ENCODE measurements at places on chromosomes 3 and 15.

DNA sequence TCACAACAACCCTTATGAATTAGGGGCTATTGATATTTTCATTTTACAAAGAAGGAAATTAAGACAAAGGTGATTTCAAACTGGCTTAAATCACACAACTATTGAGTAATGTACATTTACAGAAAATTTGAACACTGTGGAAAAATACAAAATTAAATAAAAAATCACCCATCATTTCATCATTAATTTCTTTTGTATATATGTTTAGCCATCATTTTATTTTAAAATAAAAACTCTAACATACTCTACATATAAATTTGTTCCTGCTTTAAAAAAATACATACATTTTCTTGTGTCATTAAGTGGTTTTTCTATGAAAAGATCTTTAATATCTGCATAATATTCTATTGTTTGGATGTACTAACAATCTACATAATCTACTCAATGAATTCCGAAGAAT, 20.2 kb downstream of the CLDN11 start:
- DNase-seq, result no peak

GRCh38 chr15:60529332-60529731, 50.4 kb upstream of the ICE2 start:
- DNase-seq, result no peak

DNA sequence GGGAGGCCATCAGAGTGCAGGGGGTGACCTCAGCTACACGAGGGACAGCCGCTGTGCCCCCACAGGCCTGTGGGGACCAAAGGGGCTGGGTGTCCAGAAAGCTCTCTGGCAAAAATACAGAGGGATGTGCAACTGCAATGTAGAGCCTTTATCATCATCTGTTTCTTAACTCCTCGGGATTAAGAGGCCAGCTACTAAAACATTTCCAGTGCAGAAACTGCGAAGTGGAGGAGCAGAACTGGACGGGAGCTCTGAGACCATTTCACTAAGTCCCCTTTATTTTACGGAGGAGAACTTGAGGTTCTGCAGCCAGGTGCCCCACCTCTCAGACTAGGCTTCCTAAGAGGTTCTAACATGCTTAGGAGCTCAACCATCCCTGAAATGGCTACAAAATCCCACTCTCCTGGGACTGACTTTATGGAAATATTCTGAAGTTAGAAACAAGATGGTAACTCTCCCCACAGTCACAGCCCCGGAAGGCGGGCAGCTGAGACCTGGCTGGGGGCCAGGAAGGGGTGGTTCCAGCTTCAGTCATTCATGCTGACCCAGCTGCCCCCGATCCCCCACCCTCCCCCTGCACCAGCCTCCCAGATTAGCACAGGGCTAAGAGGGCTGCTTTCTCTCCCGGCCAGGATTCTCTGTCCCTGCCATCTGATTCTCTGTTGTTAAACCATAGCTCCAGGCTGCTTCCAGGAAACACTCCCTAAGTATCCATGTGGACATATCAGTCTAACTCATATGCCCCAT, 40.3 kb downstream of the UMPS start:
- DNase-seq, result no peak

DNA sequence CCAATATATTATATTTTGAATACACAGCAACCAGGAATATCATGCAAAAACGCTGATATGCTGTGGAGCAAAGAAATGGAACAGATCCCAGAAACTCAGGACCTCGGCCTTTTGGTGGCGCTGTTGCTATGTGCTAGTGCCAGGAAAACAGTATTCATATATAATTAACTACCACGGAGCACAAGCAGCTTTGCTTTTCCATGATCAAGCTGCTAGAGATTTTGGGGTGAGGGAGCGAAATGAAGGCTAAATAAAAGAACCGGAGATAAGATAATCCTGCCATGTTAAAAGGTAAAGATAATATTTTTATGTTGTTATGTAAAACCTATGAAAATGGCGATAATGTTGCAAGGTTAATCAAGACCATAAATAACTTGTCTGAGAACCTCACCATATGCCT, 157.7 kb upstream of the FAM3D start:
- DNase-seq, result peak; percentile 54

GRCh38 chr3:77370413-77370812, 330.5 kb downstream of the ROBO2 start:
- DNase-seq, result peak; percentile 67

DNA sequence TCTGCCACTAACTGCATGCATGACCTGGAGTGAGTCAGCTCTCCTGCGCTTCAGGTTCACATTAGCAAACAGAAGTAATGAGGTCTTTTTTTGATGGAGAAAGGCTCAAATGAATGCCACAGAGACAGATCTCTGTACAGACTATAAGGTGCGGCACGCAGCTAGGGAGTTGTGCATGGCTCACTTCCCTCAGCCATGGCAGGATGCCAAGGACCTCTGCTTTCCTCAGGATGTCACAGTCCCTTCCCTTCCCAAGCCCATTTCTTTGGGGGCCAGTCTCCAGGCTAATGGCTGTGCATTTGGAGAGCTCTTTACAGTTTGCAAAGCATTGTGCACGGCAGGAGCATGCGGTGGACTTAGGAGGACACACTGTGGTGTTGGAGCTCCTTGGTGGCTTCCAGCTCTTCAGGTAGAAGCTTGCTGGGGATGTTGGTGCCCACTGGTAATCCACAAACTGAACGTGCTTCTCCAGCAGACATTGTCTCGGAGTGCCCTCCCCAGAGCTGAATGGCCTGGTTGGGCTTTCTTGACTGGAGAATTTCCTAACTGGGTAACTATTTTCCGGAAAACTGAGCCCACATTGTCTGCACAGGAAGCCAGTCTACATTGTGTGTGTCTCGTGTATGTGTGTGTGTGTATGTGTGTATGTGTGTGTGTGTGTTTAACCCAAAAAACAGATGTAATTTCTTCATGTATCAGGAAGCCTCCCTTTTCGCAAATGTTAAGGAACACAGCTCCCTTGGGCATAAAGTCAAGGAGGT, 172.5 kb upstream of the TLE3 start:
- DNase-seq, result no peak

DNA sequence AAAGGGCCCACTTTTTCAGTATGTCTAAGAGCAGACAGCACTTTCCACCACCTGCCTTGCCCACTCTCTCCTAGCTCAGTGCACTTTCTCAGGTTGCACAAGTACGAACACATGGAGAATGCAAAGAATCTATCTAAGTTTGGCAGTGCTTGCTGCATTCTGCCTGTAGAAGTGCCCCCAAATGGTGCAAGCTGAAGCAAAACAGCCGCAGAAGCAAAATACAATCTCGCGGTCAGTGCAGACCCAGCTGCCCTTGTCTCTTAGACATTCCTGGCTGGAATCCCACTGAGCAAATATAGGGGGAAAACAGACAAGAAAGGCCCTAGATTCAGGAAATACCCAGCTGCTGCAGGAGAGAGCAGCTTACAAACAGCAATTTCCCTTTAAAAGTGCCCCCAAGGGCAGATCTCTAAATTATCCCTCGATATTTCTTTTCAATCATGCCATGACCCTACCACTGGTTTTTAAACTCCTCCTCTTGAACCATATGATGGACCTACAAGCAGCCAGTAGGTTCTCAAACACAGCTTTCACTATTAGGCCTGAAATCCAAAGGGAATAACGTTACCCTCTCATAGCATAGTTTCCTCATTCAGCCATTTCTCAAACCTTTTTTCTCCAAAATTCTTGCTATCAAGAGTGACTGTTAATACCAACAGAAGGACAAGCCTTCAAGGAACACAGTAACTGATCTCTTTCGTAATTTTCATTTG, 67.0 kb downstream of the TNIK start:
- no peak for DNase-seq

DNA sequence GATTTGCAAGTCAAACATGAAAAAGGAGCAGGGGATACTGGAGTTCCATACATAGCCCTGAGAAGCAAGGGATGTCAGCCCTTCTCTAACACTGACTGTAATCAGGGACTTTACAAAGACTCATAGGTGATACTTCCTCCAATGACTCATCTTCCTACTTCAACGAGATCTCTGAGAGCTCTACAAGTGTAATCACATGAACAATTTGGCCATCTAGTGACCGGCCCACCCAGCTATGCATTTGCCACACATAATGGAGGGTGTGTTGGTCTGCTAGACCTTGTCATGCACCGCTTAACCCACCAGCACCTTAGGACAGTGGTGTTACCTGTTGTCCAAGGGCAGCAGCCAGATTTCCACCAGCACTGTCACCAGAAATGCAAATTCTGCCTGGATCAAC, 75.3 kb downstream of the NCEH1 start:
- DNase-seq, result no peak

GRCh38 chr15:36334059-36334458, 245.4 kb upstream of the CDIN1 start:
- DNase-seq, result peak; percentile 29

- peak; percentile 54 for DNase-seq
Measured at GRCh38 chr3:48157950-48158376, 30.3 kb downstream of the CDC25A start.

DNA sequence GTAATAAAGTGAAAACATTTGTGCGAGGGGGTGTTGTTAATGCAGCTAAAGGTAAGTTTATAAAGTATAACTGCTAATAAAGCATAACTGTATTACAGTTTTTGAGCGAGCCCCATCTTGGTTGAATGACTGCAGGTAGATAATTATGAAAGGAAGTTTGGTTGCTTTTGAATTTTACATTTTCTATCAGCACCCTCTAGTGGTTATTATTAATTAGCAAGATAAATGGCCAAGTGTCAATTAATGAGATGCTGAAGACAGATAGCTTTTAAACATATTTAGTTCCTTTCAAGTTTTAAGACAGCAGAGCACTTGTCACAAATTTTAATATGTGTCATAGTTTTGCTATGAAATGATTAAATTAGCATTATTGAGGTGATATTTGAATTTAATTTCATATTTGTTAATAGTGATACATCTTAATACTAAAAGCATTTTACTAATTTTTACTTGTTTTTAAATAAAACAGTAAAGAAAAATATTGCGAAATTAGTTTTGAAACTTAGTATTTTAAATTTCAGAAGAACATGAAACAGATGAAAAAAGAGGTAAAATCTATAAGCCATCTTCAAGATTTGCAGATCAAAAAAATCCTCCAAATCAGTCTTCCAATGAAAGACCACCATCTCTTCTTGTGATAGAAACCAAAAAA, 15.1 kb downstream of the U2SURP start:
- no peak for DNase-seq

GRCh38 chr3:42537350-42537749, 34.9 kb downstream of the VIPR1 start:
- no peak for DNase-seq

DNA sequence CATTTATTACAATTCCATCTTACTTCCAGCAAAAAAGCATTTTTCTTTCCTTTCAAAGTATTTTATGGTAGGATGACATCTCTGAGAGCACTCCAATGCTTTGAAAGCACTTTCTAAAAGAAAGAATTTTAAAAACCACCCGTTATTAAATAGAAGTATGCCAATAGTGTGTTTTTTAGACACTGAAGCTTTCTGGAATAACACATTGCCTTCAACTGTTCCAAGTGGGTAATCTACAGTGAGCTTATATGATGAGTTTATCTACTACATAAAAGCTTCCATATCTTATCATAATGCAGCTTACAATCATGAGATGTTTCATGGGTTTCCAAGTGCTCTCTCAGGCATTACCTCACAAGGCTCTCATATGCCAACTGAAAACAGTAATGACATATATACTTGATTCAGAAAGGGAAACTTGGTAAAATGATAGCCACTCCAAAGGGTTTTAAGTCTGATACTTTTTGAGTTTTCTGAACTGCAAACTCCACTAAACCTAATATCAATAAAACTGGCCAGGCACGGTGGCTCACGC, 14.1 kb downstream of the CMTM6 start:
- DNase-seq, result no peak

- no peak for DNase-seq
Measured at GRCh38 chr15:92062505-92062904, 209.0 kb downstream of the SLCO3A1 start.

DNA sequence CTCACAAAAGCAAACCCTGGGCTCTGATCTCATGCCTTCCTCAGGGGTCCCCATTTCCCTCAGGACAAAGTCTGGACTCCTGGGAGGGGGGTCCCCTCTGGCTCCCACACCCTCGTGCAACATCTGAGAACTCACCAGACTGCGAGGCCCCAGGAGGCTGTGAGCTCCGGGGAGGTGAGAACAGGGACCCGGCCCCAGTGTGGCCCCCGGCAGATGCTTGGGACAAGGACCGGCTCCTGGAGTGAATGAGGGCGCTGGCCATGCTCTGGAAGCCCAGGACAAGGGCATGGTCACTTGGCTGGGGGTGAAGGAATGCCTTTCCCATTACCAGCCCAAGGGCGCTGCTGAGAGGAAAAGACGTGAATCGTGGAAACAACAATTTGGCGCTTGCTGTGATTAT, 48.0 kb downstream of the LINGO1 start:
- DNase-seq, result no peak

- no peak for DNase-seq
Measured at GRCh38 chr15:92902737-92903593, 2.8 kb downstream of the CHD2 start.

GRCh38 chr3:26280517-26280916, 342.1 kb upstream of the LRRC3B start:
- DNase-seq, result no peak

- DNase-seq, result no peak
Measured at GRCh38 chr3:196024968-196025367, 56.9 kb downstream of the TFRC start.

GRCh38 chr3:8492744-8493511, 8.7 kb upstream of the LMCD1 start:
- no peak for DNase-seq

DNA sequence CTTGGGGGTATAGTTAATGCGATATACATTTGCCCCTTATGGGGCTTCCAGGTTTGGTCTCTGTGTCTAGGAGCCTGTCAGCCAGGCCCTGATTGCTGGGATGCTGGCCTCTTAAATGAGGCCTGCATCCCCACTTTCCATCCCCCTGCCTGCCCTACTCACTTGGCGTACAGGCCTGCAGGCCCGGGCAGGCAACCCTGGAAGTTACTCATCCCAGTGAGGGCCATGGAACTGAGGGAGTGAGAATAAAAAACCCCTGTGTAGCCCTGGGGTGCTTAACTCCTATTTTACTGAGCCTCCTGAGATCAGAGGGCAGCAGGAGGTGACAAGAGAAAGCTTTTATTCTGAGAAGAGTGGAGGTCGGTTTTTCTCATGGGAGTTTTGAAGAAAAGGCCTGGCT, 2.0 kb downstream of the DISP2 start:
- no peak for DNase-seq
